ENCODE measurements at places on chromosomes 3 and 15.

GRCh38 chr3:151630035-151630434, 103.7 kb upstream of the AADACL2 start:
- no peak for DNase-seq

DNA sequence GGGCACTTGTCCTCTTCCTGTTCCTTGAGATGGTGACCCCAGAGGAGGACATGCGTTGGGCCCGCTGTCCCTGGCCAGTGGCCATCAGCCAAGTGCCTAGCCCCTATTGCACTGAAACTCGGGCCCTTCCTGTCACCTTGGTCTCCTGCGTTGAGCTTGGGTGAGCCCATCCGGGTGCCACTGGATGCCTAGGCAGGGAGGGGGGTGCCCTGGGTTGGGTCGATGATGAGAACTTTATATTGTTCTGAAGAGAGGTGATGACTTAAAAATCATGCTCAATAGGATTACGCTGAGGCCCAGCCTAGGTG, 221.8 kb downstream of the SNRPN start:
- DNase-seq: no peak

- DNase-seq: no peak
Measured at GRCh38 chr15:29162411-29162810, 107.2 kb downstream of the NSMCE3 start.

GRCh38 chr3:132788301-132788671, 66.1 kb upstream of the NPHP3 start:
- peak; percentile 58 for DNase-seq

GRCh38 chr3:20145874-20146273, 40.1 kb downstream of the SGO1 start:
- DNase-seq: no peak

- DNase-seq: no peak
Measured at GRCh38 chr15:84872009-84872910, 12.2 kb upstream of the SLC28A1 start.

GRCh38 chr15:64950888-64951287, 38.8 kb downstream of the SPG21 start:
- no peak for DNase-seq

DNA sequence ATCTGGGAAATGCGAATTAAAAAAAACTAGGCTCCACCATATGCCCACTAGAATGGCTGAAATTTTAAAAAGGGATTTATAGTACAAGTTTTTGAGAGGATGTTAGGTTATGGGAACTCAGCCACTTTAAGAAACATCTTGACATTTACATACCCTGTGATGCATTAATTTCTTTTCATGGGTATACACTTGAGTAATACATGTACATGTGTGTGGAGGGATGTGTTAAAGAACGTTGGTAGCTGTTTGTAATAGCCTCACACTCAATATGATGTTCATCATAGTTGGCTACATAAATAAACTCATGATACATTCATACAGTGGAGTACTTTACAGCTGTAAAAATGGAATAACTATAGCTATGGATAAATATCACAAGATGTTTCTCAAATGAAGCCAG, 40.9 kb downstream of the MEF2A start:
- no peak for DNase-seq

GRCh38 chr15:48547286-48547685, 98.2 kb downstream of the FBN1 start:
- DNase-seq: no peak

DNA sequence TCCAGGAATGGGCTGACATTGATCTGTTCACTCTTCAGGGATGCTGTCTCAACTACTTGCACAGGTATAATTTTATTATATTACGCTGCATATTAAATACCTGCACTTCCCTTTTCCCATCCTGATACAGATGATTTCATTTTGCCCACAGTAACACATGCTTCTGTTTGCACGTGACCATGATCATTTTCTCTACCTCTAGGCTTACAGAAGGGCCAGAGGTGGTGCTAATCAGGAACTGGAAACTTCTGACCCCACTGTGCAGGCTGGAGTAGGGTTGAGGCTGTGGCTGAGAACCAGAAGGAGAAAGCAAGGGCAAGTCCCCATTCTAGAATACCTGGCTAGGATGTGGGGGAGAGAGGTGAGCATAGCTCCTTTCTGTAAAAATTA, 304.8 kb downstream of the PTPRG start:
- DNase-seq: no peak

- no peak for DNase-seq
Measured at GRCh38 chr3:126424039-126424717, 29.5 kb downstream of the CFAP100 start.

DNA sequence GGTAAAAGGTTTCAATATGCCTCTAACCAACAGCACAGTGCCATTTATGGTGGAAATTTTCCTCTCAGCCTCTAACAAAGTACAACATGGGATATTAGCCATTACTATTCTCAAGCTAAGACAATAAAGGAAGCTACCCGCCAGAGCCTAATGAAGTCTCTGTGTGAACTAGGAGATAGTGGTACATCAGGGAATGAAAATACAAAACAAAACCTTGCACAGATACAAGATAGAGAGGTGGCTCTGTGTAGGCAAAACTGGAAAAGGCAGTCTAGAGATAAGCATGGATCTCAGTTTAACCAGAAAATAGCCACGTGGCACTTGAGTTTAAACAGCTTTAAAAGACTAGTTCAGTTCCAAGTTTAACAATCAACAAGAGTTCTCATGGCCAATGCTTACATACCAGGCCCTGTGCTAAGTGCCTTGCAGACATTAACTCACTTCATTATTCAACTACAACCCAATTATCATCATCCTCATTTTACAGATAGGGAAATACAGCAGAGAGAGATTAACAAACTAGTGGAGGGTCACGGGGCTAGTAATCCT, 279.3 kb downstream of the IGSF11 start:
- no peak for DNase-seq

- no peak for DNase-seq
Measured at GRCh38 chr3:128073185-128073725, 21.0 kb downstream of the SEC61A1 start.

- no peak for DNase-seq
Measured at GRCh38 chr3:16793321-16793720, 91.4 kb upstream of the PLCL2 start.

GRCh38 chr3:17571686-17572085, 170.7 kb downstream of the TBC1D5 start:
- no peak for DNase-seq

Measured in AG09309 (cell line).